Mesendoderm (in vitro differentiated cells): ENCODE measurements at places on chromosomes 12 and 14.

- DNase-seq: peak; percentile 58
Observed at GRCh38 chr12:109393437-109394345, 46.0 kb downstream of the MYO1H start.

DNA sequence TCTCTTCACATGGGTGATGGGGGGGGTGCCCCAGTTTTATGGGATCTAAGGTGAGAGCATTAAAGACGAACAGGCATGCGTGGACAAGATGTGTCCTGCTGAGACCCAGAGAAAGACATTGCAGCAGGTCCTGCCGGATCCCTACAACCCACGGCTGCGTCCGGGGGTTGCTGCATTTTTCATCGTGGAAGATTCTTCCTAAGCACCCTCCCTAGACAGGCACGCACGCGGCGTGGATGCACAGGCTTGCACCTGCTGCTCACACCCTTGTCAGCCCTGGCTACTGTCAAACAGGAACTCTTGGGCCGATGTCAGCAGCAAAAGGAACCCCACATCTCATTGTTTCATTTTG is 280.6 kb upstream of the RTL1 start:
- no peak for DNase-seq

DNA sequence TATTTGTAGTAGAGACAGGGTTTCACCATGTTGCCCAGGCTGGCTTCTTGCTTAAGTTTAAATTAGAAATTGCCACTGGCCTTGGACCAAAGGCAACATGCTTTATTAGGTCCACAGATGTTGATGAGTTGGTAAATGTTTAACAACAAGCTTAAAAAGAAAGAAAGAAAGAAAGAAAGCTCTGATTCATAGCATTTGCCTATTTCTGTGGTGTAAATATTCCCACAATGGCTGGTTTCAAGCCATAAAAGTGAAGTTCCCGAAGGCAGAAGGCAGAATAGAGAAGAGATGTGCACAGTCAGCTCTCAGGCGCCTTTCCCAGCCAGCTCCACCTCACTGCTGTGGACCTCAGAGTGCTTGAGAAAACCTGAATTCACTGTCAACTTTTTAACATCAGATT is 26.4 kb downstream of the KCNK13 start:
- DNase-seq: no peak

DNA sequence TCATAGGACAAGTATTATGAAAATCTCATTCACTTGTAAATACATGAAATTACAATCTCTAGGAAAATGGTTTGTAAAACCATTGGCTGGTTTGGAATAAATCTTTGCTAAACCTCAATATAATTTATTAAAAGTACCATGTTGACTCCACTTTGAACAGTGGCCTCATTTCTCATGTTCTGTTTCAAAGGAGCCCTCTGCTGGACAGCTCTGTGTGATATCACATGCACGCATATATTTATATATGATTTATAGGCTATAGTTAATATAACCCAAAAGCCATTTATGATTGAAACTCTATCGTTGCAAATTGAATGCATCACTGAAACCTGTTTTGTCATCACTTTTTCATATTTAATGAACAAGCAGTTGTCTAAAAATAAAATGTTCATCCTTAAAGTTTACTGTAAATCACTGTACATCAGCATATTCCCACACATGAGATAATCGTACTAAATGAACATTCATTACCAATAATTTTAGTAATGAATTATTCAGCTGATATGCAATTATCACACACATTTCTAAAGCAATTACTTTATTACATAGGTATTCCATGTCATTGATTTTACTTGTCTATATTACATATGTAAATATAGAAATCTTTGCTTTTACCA is 493.8 kb downstream of the NPAS3 start:
- no peak for DNase-seq

DNA sequence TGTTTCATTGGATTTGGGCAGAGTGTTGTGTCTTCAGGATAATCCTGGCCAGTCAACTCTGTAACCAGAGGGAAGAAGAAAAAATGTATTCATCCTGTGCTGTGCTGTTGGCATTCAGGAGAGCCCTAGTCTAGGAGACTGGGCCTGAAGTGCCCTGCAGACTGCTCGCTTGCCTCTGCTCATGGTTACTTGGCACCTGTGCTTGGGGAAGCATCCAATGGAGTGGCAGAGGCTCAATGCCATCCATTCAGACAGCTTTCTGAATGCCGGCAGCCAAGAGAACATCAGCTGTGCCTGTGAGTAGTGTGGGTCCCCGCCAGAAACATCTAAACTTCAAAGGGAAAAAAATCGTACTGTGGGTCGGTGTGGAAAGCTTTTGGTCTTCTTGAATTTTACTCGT is 124.2 kb downstream of the SRGAP1 start:
- no peak for DNase-seq

- DNase-seq: no peak
Observed at GRCh38 chr14:88798156-88798555, 5.4 kb upstream of the EML5 start.

DNA sequence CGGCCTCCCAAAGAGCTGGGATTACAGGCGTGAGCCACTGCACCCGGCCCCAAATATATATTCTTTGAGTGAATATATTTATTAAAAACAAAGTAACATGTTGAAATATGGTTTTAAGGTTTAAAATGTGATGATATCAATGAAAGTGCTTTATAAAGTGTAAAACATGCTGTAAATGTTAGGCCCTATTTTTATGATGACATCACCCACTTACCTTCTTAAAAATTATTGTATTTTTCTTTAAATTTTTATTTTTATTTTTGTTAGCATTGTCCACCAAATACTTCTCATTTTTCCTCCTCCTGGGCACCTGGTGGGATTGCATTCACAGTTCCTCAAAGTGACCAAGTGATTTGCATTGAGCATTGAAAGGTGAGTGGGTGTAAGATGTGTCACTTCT is 152.6 kb upstream of the TBX3 start:
- DNase-seq: no peak

DNA sequence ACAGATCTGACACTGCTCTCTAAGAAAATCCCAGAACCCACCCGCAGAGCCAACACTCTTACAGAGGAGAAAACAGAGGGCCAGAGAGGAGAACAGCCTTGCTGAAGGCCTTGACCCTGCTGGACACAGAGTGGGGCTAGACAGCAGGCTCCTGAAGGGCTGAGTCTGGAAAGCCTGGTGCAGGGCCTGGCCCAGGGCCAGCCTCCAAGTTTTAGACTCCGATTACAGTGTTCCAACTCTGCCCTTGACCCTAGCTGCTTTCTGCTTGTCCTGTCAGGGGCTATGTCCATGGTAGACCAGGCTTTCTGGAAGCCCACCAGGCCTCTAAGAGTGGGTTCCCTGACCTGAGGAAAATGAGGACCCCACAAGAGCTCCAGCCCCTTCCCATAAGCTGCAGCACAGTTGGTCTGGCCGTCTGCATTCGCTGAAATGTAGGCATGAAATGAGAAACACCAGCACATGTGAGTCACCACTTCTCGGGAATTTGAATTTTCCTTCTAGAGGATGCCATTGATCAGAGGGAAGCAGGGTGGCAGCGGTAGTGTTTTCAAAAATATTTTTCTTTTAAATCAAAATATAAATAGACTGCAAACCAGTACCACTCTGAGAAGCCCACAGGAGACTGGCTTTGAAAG is 154.4 kb downstream of the CALM1 start:
- DNase-seq: no peak

DNA sequence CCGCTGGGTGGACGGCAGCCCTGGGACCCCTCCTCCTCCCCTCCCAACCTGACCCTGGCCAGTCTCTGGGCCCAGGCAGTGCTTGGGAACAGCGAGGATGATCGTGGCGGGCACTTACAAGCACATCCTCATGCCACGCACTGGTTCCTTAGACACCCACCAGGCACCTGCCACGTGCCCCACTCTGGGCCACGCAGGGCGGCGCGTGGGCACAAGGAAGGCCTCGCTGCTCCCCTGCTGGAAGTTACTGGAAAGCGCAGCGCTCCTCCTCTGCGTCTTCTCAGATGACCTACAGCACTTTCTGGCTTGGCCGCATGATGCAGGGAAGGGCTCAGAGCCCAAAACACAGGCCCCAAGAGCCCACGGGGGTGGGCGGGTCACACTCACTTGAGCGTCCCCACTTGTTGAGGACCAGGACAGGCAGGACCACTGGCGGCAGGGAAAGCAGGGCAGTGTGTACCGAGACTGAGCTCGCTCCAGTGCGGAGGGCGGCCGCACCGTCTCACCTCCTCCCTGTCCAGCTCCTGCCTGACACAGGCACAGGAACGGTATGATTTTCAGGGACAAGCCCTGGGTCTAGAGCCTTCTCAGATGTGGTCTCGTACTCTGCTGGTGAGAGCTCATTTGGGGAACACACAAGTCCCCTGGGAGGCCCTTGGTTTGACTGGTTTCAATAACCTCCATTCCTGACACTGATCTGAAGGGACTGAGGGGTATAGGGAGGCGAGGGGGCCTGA is 128.3 kb upstream of the EVL start:
- DNase-seq: peak; percentile 19

DNA sequence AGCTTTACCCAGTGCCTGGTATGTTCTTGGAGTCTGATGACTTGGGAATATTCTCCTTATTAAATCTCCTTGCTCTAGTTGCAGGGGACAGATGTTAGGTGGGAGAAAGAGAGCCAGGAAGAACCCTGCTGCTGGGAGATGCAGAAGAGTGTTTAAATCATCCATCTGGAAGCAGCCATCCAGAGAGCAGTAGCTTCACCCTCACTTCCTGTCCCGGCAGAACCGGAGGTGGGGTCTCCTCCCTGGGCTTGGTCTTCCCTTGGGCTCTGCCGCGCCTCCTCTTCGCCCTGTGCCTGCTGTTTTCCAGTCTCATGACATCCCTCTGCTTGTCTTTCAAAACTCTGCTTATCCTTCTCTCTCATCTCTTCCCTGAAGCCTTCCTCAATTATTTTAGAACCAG is 15.5 kb downstream of the B4GALNT3 start:
- DNase-seq: no peak

- no peak for DNase-seq
Observed at GRCh38 chr14:64721391-64721791, 17.2 kb downstream of the PLEKHG3 start.

DNA sequence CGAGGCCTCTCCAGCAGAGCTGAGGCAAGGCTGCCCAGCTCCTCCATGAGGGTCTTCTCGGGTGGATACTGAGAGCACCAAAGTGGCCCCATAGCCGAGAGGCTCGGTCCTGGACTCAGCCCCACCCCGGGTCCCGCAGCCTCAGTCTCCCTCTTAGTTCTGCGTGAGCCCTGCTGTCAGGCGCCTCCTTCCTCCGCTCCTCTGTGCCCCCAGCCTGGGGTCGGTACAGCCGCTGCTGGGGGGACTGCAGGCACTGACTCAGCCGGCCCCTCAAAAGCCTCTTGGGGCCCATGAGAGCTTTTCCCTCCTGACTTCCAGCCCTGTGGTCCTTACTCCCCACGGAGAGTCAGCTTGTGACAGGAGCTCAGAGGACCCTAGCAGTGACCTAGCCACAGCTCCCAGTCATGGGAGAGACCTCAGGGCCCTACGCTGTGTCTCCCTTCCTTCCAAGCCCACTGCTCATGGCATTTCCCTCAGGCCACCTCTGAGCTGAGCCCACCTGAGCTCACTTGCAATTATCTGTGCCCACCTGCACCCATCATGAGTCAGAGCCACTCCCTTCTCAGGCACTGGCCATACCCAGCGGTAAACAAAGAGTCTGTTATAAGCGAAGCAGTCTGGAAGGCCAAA is 295.0 kb upstream of the RTL1 start:
- no peak for DNase-seq

DNA sequence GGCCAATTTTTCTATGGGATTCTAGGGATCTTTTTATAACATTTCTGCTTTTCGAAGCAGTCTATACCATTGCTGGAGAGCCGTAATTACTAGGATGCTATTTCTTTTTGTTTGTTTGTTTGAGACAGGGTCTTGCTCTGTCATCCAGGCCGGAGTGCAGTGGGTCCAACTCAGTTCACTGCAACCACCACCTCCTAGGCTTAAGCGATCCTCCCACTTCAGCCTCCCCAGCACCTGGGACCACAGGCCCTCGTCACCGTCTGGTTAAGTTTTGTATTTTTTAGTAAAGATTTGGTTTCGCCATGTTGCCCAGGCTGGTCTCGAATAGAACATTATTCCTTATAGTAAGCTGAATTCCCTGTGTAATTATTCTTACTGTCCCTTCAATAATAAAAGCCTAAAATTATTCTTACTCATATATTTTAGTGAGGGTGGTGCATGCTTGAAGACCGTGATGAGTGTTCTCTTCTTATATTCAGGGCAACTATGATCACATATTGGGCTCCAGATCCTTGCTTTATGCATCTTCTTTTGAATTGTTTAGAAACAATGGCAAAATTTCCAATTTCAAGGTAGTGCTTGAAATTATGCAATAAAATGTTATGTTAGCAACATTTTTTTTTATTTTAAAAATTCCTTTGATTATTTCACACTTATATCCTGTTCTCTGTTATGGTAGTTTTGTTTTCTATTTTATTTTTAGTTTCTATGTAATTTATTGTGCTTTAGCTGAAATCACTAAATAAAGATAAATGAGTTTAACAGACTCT is 66.2 kb downstream of the CRADD start:
- no peak for DNase-seq

DNA sequence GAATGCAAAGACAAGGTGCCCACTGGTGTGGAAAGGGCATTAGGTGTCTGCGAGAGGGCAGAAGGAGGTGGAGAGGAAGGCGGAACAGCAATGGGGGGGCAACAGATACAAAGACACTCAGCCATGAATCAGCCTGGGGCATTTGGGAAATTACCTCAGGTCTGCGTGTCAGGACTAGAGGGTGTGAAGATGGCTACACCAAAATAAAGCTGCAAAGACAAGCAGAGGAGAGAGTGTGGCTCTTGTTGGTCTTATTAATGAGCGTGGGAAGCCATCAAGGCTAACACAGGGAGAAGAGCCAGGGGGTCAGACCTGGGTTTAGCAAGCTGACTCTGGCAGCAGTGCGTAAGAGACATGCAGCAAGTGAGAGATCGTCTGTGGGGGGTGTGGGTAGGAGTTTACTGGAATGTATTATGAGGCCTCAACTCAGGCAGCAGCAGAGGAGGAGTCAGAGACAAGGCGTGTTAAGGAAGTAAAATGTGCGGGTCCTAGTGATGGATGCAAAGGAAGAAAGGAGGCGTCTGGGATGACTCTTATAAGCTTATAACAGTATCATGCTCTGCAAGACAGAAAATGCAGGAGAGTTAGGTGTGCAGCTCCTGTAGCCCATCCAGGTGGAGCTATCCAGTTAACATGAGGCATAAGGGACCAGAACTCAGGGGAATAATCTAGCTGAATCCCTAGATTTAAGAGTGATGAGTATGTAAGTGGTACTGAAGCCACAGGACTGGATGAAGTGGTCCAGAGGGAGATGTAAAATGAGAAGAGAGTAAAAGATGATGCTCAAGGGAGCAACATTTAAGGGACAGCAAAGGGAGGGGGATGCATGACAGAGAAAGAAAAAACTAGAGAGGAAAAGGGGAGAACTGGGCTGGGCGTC is 50.4 kb downstream of the KCNK10 start:
- no peak for DNase-seq

DNA sequence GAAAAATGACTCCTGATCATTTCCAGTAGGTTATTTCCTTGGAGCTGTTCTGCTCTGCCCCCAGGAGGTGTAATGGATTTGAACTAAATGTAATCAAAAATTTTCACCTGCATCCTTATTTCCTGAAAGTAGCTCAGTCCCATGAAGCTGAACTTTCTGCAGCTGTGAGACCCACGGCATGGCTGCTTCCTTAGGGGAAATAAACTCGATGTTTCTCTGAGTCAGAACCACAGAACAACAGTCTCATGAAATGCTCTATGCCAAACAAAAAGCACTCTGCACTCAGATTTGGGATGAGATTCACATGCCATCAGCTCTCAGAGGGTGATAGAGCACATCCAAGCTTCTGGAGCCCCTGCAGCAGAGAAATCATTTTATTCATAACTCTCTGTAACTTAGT is 224.1 kb upstream of the PLEKHG7 start:
- DNase-seq: no peak
